ENCODE measurements at places on chromosomes 2 and 18.

DNA sequence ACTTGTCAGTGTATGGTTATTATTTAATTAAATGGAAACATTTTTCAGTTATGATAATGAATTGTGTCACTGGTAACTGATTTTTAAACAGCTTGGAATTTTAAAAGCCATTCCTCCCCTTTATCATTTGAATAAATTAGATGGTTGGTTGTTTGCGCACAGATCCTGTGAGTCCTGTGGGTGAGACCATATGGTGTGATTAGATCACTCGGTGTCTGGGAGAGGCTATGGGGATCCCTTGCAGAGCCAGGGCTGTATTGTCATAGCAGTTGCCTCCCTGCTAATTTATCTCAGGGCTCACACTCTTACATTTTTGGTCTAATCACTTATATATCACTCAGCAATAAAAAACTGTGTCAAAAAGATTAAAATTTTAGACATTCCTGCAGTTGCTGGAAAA is 133.5 kb downstream of the ASXL3 start:
- no peak for DNase-seq

DNA sequence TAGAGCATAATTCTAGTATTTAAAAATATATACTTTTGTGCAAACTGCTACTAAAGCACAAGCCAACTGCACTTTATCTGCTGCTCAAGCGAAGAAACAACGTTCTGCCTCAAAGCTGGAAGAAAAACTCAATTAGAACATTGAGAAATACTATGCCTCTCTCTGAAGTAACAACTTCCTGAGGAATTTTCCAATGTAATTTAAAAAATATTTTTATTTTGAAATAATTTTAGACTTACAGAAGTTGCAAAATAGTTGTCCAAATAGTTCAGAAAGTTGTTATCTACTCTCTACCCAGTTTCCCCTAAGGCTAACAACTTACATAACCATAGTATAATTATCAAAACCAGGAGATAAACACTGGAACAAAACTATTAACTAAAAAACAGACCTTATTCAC is 12.3 kb upstream of the POLI start:
- no peak for DNase-seq

- no peak for DNase-seq
These were observed 10.2 kb downstream of the NMUR1 start for GRCh38 chr2:231519975-231520555.

- DNase-seq, result peak; percentile 70
These were observed 53.8 kb upstream of the RBM44 start for GRCh38 chr2:237744613-237745249.

DNA sequence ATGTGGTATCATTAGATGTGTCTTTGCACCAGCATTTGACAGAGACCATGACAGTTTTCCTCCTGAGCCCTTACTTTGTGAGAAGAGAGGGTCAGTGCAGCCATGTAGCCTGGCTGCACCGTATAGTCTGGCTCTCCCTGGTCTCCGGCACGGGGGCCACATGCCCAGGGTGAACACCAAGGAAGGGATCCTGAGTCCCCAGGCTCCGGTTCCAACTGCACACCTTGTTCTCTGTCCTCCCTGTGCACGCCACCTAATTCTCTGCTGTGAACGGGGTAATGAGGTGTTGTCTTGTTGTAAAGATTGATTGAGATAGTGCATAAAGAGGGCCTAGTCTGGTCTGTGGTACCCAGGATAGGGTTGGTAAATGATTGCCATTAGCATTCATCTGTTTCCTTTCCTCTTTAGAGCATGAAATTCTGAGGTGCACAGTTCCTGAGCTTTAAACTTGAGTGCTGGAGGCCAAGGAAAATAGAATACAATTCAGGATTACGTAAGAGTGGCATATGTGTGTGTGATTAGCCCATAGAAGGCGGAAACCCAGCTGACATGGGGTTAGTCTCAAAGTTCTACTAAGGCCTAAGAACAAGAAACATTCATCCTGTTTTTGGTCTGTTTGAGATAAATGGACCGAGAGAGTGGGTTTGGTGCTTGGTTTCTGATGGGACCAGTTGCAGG is 55.5 kb downstream of the NCK2 start:
- DNase-seq, result no peak

DNA sequence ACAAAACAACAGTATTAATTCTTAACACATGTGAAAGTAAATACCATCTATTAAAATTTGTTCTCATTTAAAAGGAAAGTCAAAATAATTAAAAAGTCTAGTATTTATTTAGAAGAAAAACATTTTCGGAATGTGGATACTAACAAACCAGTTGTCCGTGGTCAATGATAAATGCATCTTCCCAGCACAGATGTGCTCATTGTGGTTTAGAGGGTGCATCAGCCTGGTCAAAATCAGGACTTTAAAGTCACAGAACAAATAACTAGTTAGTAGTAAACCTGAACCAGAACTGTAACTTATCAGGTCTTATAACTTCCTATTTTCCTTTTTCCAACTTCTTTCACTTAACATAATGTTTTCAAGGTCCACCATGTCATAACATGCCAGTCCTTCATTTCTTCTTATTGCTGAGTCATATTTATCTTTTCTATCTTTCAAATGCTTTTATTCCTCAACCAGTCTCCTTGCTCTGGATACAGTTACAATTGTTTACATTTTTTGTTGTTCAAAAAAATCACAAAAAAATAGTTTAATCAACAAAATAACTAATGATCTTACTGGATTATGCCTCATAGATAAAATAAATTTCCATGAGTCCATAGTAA is 55.8 kb downstream of the ID2 start:
- no peak for DNase-seq

GRCh38 chr2:120865656-120866055 is 130.0 kb downstream of the GLI2 start:
- no peak for DNase-seq

GRCh38 chr2:15517793-15518192 is 43.3 kb downstream of the NBAS start:
- no peak for DNase-seq

DNA sequence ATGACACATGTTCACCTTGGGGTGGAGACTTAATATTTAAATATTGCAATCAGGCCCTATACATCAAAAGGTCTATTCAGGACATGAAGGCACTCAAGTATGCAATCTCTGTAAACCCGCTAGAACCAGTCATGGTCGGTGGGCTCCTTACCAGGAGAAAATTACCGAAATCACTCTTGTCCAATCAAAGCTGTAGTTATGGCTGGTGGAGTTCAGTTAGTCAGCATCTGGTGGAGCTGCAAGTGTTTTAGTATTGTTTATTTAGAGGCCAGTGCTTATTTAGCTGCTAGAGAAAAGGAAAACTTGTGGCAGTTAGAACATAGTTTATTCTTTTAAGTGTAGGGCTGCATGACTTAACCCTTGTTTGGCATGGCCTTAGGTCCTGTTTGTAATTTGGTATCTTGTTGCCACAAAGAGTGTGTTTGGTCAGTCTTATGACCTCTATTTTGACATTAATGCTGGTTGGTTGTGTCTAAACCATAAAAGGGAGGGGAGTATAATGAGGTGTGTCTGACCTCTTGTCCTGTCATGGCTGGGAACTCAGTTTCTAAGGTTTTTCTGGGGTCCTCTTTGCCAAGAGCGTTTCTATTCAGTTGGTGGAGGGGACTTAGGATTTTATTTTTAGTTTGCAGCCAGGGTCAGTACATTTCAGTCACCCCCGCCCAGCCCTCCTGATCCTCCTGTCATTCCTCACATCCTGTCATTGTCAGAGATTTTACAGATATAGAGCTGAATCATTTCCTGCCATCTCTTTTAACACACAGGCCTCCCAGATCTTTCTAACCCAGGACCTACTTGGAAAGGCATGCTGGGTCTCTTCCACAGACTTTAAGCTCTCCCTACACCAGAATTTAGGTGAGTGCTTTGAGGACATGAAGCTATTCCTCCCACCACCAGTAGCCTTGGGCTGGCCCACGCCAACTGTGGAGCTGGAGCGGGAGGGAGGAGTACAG is 108.1 kb downstream of the XRCC5 start:
- no peak for DNase-seq

DNA sequence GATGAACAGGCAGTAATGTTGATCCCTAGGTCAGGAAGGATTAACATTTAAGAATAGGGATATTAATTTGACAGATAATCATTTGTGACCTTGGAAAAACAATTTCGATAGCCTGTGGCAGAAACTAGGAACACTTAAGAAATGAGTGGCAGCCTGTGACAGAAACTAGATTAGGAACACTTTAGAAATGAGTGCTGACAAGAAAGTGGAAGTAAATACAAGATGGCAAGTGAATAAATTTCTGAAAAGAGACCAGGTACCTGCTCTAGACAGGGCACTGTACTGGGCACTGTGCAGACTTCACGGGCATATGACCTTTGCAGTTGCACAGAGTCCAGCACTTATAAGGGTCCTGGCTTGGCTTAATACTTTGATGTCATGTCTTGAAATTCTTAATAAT is 5.5 kb upstream of the HNRNPA3 start:
- DNase-seq, result no peak

GRCh38 chr2:208708486-208708885 is 301.9 kb downstream of the PTH2R start:
- no peak for DNase-seq

DNA sequence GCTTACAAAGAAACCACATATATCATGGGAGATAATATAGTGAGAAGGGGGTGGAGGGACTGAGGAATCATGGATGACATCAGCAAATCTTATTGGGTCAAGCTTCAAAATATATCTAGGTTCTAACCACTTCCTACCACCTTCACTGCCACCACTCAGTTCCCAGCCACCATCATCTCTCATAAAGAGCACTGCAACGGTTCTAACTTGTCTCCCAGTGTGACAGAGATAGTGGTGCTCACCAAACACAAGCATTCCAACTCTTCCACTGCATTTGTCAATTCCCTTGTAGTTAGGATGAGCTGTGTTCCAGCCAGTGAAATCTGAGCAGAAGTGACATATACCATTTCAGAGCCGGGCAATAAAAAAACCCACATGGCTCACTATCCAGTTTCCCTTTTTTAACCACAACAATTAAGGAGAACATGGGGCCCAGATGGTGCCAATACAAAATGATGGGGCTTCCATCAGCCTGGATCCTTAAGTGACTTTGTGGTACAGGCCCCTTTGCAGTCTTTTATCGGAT is 318.1 kb downstream of the NBAS start:
- no peak for DNase-seq

- DNase-seq, result no peak
These were observed at the start of gene ZNF804A for GRCh38 chr2:184598316-184599053. Gene ZNF804A (plus strand): TSS chr2:184598529. CDS start chr2:184598960, 431 bp downstream.

DNA sequence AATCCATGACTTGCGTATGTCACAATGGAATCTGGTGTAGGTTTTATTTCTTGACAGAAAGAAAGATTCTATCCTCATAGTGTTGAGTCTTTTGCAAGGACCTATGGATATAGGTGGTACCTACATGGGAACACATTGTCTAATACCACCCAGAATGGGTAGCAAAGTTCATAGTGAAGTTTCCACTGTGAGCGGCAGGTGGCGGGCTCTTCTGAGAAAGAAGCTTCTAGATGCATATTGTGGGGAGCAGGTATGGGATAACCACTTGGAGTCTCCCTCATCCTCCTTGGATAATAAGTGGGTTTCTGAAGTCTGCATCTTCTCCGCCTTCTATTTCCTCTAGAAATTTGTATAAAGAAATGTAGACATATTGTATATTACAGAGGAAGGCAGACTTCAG is 44.9 kb downstream of the LINC00305 start:
- no peak for DNase-seq

GRCh38 chr2:189865826-189866225 is 81.6 kb downstream of the PMS1 start:
- no peak for DNase-seq

GRCh38 chr2:172698041-172698863 is 37.4 kb upstream of the RAPGEF4 start:
- no peak for DNase-seq

GRCh38 chr2:58645017-58645416 is 403.9 kb upstream of the FANCL start:
- no peak for DNase-seq

DNA sequence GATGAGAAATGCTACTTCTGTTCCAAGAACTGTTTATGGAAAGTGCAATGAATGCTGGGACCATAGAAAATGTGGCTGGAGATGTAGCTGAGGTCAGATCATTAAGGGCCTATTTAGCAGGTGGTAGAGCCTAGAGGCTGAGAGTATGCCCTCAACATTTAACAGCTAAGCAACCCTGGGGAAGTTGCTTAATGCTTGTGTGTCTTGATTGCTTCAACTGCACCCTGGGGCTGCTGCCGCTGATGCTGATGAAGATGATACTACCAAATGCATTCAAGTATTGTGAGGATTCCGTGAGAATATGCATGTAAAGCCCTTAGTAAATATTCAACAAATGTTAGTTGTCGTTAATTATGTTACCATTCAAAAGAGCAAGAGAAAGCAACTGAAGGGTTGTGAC is 273.2 kb downstream of the BCL11A start:
- DNase-seq, result no peak

- no peak for DNase-seq
These were observed 19.4 kb downstream of the RRM2 start for GRCh38 chr2:10141736-10142639.

- no peak for DNase-seq
These were observed 461.2 kb upstream of the TMEFF2 start for GRCh38 chr2:192655916-192656315.

GRCh38 chr2:218392891-218393462 is 6.7 kb upstream of the CTDSP1 start:
- no peak for DNase-seq

DNA sequence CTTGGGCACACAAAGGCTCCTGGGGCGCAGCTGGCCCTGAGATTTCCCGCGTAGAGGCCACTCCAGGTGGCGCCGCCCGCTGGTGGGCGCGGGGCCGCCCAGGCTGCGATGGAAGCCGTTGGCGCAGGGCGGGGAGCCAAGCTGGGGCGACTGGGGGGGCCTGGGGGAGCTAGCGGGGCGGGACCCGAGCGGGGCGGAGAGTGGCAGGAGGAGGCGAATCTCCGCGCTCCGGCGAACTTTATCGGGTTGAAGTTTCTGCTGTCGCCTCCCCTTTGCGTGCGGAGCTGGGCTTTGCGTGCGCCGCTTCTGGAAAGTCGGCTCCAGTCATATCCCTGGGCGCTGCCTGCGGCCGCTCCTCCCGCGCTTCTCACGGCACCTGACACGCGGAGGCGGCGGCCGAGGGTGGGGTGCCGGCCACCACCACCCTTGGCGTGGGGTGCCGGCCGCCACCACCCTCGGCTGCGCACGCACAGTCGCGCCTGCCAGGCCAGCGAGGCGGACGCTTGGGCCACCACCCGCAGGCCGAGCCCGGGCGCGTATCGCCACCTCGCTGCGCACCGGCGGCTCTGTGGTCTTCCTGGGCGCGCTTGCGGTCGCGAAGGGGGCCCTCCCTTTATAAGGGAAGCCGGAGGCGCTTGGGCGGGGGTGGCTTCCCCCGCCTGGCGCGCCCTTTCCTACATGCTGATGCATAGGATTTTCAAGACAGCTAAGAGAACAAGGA is 919 bp upstream of the CYP1B1 start:
- no peak for DNase-seq

DNA sequence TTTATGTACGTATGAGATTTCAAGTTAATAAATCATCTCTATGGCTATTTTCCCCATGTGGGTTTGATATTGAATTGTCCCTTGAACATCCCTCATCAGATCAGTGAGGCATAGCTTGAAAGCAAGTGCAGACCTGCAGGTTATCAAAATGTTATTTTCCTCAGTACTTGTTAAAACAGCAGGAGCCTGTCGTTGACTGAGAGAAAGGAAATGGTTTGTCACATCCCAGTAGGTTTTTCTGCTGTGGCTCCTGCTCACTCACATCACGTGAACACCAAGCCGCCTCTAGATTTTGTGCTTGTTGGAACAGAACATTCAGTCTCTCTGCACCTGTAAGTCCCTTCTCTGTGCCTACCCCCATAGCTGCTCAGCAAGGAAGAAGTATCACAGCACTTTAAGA is 340.3 kb downstream of the CELF4 start:
- DNase-seq, result no peak

GRCh38 chr2:134375935-134376334 is 122.1 kb downstream of the MGAT5 start:
- no peak for DNase-seq

GRCh38 chr2:230220347-230220969 is 674 bp upstream of the SP110 start:
- DNase-seq, result no peak

Measured in stimulated activated CD8-positive, alpha-beta memory T cell treated with anti-CD3 and anti-CD28 coated beads, Interleukin-4, amount 100 ng/mL, for 1 hour (primary cell).